ENCODE measurements at places on chromosomes 12 and 14.

- DNase-seq, result no peak
Observed at GRCh38 chr12:71130521-71131069, 27.2 kb downstream of the TSPAN8 start.

DNA sequence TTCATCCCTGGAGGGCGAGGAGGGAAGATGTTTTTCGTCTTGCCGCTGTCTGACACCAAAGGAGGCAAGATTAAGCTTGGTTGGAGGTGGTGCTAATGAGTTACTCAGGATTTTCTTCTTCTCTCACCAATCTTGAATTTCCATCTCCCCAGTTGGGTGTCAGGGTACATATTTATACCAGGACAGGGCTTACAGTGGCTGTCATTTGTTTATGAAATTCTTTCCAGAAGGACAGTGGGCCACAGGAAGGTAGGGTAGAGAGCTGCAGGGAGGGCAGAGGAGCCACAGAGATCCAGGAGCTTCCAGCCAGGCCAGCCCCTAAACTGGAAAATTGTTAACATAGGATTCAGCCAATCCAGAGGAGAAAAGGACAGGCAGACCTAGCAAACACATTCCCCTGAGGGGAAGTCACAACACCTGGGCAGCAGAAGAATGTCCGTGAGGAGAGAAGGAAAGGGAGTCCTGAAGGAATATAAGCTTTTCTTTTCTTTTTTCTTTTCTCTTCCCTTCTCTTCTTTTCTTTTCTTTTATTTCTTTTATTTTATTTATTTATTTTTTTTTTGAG is 40.5 kb downstream of the IRF2BPL start:
- no peak for DNase-seq

GRCh38 chr12:50041962-50042361 is 15.4 kb upstream of the ASIC1 start:
- DNase-seq, result no peak

GRCh38 chr14:68740788-68741476 is 51.9 kb downstream of the ZFP36L1 start:
- DNase-seq, result no peak

- DNase-seq, result no peak
Observed at GRCh38 chr14:78088916-78089315, 81.3 kb upstream of the NRXN3 start.

DNA sequence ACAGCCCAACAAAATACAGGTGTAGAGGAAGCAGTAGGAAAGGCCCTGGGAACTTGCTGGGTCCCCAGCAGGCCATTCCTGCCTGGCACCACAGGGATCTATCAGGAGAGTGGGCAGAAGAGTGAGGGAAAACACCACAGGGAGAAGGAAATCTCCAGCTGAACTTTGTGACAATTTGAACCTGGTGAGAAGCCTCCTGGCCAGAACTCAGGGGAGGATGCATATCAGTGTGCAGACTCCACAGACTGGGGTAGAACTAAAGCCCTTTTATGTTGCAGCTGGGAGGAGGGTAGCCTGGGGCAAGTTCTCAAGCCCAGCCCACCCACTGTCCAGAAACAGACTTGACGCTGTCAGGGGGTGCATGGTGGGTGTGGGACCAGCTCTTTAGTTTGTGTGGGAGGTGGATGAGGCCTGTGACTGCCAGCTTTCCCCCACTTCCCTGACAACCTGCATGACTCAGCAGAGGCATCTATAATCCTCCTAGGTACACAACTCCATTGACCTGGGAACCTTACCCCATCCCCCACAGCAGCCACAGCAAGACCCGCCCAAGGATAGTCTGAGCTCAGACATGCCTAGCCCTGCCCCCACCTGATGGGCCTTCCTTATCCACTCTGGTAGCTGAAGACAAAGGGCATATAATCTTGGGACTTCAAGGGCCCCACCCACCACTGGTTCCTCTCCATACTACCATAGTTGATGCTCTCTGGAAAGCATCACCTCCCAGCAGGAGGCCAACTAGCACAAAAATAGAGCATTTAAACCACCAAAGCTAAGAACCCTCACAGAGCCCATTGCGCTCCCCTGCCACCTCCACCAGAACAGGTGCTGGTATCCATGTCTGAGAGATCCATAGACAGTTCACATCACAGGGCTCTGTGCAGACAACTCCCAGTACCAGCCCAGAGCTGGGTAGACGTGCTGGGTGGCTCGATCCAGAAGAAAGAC is 28.9 kb downstream of the PNN start:
- no peak for DNase-seq

DNA sequence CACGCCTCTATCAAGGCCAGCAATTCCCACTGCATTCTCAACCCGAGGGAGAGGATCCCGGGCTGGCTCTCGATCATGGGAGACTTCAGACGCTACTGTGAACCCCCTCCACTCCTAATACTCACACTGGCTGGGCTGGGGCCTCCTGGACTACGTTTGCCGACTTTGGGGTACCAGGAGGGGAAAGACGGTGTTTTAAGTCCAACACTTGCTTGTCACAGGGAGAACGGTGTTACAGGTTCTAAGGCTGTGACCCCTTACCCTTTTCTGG is 463 bp downstream of the NACA start:
- DNase-seq, result no peak

- no peak for DNase-seq
Observed at GRCh38 chr14:72638021-72638420, 255.9 kb downstream of the DPF3 start.

DNA sequence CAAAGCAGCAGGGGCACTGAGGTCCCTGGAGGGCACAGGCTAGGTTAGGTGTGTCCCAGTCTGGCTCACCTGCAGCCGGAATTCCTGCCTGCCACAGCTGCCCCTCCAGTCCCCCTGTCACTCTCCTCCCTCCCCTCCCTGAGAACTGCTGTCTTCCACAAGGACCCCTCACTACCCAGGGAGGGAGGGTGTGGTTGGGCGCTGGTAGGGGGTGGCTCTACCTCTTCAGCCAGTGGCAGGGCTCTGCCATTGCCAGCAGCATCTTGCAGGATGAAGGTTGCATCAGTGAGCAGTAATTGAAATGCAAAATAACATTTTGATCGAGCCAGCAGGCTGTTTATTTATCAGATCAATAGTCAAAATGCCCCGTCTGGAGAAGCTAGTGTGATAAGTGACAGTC is 45.7 kb downstream of the ESRRB start:
- no peak for DNase-seq

- no peak for DNase-seq
Observed at GRCh38 chr14:93003945-93004698, 81.2 kb downstream of the CHGA start.

GRCh38 chr12:11941606-11942337 is 129.0 kb upstream of the BCL2L14 start:
- DNase-seq, result no peak

DNA sequence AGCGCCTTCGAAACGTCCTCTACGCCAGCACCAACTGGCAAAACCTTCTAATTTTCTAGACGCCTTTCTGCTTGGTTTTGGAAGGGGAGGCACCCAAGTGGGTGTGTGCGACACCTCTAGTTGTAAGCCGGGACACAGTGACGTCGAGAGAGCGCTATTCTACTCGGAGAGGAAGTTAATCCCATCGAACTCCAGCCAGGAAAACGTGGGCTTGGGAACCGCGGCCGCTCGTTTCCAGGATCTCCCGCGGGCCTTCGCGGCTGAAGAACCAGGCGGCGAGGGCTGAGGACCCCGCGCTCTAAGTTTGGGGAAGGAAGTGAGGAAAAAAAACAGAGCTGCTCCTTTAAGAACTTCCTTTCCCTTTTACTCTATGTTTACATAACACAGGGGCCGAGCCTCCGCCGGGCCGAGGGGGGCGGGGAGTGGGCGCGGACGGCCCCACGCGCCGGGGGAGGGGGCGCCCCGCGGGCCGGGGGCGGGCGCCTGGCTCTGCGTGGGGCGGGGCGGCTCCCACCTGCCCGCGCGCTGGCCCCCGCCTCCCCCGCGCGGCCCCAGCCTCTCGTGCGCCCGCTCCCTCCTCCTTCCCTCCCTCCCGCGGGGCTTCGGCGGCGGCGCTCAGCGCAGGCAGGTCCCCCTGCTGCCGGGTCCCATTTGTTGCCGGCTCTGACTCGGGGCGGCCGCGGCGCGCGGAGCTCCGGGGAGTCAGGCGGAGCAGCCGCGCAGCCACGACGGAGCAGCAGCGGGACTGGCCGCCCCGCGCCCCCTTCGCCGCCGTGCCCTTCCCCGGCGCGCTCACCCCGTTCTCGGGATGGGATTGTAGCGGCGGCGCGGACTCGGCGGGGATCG is at the start of gene PELI2:
TSS of gene PELI2 (plus strand) at position 647 of the 846 bp plus-strand sequence. CDS start 250 bp downstream, outside the sequence.
- no peak for DNase-seq

DNA sequence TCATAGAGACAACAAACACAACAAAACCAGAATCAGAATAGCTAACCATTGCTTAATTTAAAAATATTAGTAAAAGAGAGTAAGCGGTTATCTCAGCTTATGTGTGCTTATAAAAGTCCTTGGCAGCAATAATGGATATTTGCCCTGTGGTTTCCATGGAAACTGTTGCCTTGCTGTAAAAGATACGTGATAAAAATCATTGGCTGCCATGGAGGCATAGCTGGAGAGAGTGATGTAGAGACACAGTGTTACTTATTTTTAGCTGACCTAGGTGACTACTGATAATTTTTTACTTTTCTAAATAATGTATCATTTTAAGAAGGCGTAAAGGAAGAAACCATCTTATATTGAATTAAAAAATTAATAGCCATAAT is 92.9 kb downstream of the ERC1 start:
- no peak for DNase-seq

DNA sequence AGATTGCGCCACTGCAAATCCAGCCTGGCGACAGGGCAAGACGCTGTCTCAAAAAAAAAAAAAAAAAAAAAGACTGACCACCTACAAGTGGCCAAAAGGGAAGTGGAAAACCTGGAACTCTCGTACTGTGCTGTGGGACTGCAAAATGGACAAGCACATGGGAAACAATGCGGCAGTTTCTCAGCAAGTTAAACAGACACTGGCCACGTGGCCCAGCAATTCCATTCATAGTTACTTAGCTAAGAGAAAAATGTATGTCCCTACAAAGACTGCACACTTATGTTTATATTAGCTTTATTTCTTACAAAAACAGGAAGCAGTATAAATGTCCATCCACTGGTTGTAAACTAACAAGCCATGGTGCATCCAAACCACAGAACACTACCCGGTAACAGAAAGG is 5.6 kb downstream of the CHFR start:
- DNase-seq, result no peak

GRCh38 chr12:117068492-117068891 is 30.7 kb downstream of the TESC start:
- no peak for DNase-seq

- DNase-seq, result no peak
Observed at GRCh38 chr12:128381541-128381940, 114.6 kb downstream of the TMEM132C start.

GRCh38 chr12:38904537-38905479 is 583 bp downstream of the CPNE8 start:
- no peak for DNase-seq

DNA sequence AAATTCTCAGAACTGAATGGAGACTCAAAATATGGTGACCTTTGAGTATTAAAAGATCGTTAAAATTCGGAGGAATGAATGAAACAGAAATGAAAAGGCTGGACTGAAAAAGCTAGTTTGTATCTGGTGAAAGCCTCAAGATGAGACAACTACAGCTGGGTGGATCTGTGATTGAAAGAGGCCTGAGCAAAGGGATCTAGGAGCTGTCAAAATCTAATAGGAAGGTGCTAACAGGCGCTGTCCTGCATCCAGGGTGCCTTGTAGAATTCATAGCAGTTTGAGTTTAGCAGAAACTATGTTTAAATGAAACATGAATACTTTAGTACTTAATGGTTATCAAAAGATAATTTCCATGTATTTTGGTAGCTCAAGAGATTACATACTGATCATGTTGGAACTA is 2.3 kb downstream of the YY1 start:
- DNase-seq, result no peak

- no peak for DNase-seq
Observed at GRCh38 chr12:31765931-31766330, 37.1 kb upstream of the AMN1 start.

GRCh38 chr14:58739674-58740073 is 101.9 kb downstream of the DACT1 start:
- no peak for DNase-seq

GRCh38 chr14:34983148-34983760 is 462 bp downstream of the SRP54 start:
- no peak for DNase-seq
